GM19239 (cell line): ENCODE measurements at places on chromosomes 6 and 20.

DNA sequence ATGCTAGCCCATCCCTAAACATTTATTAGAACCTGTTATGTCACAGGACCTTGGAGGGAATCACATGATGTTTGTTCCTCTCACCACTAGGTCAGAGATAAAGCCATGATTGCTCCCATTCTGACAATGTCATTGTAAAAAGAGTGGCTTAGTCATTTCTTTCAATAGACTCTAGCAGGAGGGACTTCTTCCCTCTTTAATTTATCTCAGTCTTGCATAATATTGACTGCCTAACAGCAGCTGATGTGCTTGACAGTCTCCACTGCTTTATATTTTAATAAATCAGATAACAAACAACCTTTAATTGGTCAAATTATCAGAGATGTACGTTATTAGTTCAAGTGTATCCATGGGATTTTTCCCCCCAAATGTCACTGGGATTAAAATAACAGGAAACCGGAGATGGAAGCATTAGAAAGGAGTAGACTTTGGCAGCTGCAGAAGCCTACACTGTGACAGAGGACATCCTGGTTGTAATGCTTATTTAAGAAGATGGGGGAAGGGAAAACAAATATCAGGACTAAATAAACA lies 39.6 kb downstream of the LAMA4 start:
- DNase-seq, result no peak

DNA sequence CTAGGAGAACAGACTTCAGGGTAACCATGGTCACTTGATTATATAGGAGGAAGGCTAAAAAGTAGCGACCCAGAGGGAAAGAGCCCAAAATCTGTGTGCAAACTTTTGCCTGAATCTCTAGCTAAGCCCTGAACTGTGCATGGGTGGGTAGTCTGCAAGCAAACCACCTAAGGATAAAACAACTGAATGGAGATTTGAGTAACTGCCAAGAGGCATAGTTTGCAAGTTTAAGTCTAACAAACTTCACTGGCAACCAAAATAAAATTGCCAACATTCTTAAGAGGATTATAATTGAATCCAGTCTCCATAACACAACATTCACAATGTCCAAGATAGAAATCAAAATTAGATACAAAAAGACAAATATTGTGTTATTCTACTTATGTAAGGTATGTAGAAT lies 192.0 kb upstream of the PLN start:
- DNase-seq, result no peak

DNA sequence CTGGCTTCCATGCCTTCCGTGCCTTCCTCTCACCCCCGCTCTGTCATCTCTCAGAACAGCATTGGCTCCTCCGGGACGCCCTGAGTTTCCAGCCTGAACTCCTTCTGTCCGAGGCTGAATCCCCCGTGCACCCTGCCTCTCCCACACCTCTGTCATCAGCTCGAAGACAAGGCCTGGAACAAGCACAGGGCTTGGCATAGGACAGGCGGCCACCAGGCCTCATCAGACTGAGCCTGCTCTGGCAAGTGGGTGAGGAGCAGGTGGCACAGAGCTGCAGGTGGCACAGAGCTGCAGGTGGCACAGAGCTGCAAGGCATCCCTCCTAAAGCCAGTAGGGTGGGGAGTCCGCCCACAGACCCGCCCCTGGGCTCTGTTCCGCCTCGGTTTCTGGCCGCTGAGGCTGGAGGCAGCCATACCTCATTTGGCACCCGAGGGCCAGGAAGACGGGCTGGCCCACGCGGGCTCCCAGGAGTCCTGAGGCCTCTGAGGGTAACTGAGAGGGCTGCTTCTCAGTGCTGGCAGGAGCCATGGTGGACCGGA lies 60.2 kb downstream of the EZR start:
- DNase-seq, result no peak

- no peak for DNase-seq
Measured at GRCh38 chr6:31114541-31114878, at the start of gene PSORS1C1. Gene PSORS1C1 (plus strand): TSS chr6:31114800. CDS start chr6:31129633, 14,833 bp downstream.

- DNase-seq, result no peak
Measured at GRCh38 chr20:63732118-63733095, 4.1 kb upstream of the LIME1 start.

DNA sequence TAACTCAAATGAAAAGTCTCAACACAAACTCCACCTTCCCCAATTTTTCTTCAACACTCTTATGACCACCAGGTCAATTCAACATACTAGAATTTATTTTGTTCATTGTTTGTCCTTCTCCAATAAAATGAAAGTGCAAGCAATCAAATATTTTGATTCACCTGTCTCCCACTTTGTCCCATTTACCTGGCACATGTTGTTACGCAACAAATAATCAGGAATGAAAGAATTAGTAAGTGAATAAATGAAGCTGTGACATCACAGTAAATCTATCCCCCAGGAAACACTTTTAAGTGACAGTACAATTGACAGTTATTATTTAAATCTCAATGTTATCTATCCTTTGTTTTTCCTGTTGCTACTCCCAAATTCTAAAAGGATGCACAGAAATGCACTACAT lies 393.7 kb upstream of the OPRM1 start:
- DNase-seq, result no peak

DNA sequence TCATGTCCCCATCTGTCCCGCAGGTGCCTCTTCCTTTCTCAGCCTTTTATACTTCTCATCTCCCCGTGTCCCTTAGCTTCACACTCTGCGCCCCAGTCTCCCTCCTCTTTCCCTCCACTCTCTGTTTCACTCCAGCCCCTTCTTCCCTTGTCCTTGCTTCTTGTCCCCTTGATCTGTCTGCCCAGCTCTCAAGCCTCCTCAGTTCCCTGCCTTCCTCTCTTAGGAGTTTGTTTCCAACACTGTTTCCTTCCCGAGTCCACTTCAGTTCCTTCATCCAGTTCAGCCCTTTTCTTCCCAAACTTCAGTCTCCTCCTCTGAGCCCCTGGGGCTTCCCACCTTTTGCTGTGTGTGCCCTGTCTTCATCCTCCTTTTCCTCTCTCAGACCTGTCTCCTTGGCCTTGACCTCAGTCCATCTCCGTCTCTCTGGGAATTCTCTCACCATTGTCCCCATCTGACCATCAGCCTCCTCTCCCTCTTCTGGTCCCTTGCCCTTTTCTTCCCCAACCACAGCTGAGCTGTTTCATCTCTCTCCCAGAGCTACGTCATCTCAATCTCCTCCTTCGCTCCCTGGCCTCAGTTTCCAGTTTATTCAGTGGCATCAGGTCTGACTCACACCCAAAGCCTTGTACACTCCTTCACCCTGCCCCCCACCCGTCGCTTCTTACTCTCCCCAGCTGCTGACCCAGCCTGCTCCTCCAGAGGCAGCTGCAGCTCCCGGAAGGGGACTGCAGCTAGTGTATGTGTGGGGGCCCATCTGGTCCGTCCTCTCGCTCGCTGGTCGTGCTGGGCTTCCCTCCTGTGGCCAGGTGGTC lies 2.7 kb upstream of the DDR1 start:
- no peak for DNase-seq

GRCh38 chr20:63501818-63502670 lies 3.2 kb upstream of the EEF1A2 start:
- DNase-seq, result no peak

GRCh38 chr20:53786071-53786444 lies 192.4 kb upstream of the ZNF217 start:
- no peak for DNase-seq

DNA sequence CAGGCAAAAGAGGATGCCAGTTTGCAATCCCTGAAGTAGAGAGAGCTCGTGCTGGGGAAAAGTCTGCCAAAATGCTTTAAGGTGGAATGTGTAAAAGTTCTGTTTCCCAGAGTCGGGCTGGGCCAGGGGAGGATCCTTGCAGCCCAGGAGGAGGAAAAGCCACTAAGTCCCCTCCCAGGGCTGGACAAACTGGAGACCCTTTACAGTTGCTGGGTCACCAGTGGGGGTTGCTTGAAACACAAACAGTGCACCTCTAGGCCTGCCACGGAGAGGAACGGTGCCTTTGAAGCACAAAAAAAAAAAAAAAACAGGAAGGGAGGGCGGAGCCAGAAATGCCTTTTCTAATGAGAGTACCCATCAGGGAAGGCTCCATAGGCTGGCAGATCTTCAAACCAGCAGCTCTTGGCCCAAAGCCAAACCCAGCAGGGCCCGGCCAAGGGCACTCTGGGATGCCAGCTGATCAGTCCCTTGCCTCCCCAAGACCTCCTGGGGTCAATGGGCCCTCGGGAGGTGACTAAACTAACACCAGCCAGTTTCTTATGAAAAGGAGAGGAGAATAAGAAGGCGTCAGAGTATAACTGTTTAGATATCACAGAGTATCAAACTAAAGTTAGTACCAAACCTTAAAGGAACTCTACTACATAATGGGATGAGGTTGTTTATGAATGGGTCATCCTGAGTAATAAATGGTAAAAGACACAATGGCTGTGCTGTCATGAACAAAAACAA lies 23.7 kb downstream of the HLA-A start:
- no peak for DNase-seq

DNA sequence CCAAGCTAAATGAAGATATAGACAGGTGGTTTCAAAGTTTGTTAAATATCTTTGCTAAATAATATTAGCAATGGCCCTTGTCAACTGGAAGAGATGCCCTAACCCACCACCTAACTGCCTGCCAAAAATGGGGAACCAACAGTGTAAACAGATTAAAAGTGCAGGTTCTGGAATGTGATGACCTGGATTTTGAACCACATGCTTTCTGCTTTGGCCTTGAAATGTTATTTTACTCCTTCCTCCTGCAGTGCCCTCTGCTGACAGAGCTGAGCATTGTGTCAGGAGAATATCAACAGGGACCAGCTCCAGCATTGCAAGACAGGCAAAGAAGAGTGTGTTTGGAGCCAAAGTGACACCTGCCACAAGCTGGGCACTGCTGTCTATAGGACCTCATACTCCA lies 226.6 kb downstream of the MYLK4 start:
- DNase-seq, result no peak

DNA sequence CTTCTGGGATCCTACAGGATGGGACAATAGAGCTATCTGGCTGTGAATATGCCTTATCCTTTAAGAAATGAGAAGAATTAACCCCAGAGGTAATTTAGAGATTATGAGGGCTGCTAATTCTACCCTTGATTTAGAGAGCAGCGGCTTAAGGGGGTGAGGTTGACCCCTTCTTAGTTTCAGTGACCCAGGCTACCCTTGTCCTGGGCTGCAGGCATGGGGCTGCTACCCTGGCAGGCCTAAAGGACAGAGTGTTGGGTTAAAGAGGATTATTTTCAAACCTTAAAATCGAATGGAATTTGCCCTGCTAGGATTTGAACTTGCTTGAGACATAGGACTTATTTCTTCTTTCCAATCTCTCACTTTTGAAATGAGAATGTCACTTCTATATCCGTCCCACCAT lies 1343.4 kb downstream of the HACE1 start:
- no peak for DNase-seq

GRCh38 chr6:148217921-148218320 lies 124.7 kb upstream of the SASH1 start:
- no peak for DNase-seq

DNA sequence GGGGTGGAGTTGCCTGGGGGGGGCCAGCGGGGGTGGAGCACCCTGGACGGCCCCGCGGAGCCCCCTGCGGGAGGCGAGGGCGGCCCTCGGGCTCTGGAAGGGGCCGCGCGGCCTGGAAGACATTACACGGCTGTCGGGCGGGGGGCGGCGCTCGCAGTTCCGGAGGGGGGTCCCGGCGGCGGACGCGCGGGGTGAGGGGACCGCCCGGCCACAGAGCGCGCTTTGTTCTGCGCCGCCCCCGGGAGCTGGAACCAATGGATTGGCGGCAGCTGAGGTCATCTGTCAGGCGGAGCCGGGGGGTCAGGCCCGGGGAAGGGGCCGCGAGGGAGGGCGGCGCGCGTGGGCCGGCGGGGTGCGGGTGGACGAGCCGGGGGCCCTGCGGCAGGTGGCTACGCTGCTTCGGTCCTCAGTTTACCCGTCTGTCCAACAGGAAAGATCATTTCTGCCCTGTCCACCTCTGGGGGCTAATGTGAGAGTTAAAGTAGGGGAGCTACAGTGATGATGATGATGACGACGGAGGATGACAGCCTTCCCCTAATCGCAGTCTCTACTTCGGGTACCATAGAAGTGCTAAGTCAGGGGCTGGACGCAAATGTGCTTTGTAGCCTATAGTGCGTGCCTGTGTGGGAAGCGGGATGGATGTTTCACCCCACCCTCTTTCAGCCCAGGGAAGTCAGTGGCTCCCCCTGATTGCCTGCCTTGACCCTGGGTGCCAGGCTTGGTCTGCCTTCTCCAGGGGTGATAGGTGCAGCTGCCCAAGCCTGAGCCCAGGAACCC lies 10.4 kb downstream of the SRXN1 start:
- no peak for DNase-seq

DNA sequence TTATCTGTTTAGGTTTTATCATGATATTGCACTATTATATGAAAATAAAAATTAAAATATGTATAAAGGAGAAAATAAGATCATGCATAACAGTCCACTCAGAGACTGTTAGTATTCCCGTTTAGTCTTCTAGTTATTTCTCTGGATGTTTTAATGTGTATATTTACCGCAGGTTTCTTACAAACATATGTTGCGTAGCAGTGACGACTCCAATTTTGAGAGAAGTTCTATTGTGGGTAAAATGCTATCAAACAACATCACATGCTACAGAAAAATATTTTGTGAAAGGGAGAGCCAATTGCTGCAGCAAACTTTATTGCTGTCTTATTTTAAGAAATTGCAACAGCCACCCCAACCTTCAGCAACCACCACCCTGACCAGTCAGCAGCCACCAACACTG lies 72.4 kb upstream of the NXT1 start:
- no peak for DNase-seq

GRCh38 chr6:2900821-2901644 lies 2.1 kb downstream of the SERPINB9 start:
- no peak for DNase-seq

DNA sequence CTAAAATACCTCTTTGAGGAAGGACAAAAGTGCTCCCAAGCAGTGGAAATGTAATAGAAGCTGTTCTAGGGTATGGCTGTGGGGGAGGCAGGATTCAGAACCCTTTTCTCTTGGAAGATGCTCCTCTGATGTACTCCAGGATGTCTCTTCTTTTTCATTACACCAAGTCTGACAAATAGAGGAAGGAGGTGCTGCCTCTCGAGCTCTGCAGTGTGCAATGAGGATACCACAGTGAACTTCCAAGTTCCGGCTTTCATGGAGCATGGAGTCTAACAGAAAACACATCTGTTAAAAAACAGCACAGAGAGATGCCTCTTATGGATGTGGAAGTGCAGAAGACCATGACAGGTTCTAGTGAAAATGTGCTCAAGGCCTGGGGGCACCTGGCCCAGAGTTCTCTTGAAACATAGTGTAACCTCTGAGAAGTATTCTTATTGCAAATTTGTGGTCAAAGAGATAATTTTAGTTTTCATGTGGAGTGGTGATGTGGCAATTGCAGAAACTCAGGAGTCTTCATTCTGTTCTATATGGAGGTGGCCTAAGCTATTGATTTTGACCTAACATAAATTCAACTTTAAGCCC lies 362.0 kb upstream of the CITED2 start:
- no peak for DNase-seq

- DNase-seq, result no peak
Measured at GRCh38 chr6:3782876-3783832, 31.6 kb upstream of the PXDC1 start.

- DNase-seq, result no peak
Measured at GRCh38 chr6:169885131-169885530, 133.7 kb downstream of the ERMARD start.

DNA sequence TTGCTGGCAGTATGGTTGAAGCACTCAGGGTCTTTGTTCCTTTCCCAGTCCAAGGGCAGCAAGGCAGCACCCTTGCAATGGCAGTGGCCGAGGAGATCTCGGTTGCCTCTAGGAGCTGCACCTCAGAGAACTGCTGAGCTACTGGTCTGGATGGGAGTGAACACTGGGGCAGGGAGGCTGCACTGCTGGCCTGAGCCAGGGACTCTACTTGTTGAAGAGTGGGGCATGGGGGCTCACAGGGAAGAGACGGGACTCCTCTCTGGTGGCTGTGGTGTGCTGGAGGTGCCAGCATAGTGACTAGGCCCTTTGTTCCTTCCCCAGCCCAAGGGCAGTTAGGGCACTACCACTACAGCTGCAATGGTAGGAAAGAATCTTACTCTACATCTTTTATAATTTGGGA lies 203.0 kb downstream of the ZDHHC14 start:
- DNase-seq, result no peak
